ENCODE measurements at places on chromosomes 2 and 18.

GRCh38 chr2:30625701-30626100, 178.7 kb downstream of the LCLAT1 start:
- no peak for DNase-seq

DNA sequence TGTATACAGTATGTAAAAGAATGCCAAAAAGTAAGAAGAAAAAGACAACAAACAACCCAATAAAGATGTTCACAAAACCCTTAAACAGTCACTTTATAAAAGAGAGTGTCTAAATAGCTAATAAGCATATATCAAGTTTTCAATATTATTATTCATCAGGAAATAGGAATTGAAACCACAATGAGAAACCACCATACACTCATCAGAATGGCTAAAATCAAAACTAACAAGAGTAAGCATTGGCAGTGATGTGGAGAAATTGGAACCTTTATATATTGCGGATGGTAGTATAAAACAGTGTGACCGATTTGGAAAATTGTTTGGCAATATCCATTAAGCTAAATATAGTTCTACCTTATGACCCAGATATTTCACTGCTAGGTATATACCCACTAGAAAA, 20.5 kb upstream of the TGFA start:
- DNase-seq: no peak

GRCh38 chr2:66566726-66567399, 131.9 kb downstream of the MEIS1 start:
- DNase-seq: no peak

DNA sequence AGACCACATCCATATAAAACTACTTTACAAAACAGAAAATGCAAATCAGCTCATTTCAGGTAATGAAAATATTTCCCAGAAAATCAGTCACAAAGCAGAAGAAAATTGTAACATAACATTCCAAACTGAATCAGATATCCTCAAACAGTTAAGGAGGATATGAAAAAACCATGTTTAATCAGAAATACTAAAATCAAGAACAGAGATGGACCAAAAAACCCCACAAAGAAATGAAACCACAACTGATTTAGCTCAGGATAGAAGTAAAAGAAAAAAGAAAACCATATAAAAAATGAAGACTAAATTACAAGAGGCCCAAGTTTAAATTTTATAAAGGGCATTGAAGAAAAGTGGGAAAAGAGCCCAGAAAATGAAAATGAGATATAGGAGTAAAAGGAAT, 102.9 kb downstream of the RAB3GAP1 start:
- DNase-seq: no peak

DNA sequence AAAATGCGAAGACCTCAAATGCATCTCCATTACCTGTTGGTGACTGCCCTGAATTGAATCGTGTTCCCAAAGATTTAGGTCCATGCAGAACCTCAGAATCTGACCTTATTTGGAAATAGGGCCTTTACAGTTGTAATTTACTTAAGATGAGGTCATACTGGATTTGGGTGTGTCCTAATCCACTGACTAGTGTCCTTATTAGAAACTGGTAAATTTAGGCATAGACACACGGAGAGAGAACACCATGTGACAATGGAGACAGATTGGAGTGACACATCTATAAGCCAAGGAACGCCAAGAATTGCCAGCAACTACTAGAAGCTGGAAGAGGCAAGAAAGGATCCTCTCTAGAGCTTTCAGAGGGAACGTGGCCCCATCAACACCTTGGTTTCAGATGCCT, 203.1 kb downstream of the SMAD2 start:
- DNase-seq: no peak

DNA sequence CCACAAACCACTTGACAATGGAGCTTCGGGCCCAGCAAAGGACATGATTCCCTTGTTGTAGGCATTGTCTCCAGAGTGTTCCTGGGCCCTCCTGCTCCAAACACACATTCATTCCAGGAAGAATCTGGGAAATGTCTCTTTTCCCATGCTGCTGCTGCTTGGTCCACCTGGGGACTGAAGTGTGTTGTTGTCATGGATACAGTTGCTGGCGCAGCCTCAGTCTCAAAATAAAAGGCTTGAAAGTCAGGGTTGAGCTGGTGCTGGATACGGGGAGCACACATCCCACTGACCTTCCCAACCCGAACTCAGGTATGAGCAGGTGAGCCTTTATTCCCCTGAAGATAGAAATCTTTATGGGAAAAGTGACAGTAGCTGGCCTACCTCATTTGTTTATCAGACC, 30.6 kb upstream of the SPP2 start:
- DNase-seq: no peak

DNA sequence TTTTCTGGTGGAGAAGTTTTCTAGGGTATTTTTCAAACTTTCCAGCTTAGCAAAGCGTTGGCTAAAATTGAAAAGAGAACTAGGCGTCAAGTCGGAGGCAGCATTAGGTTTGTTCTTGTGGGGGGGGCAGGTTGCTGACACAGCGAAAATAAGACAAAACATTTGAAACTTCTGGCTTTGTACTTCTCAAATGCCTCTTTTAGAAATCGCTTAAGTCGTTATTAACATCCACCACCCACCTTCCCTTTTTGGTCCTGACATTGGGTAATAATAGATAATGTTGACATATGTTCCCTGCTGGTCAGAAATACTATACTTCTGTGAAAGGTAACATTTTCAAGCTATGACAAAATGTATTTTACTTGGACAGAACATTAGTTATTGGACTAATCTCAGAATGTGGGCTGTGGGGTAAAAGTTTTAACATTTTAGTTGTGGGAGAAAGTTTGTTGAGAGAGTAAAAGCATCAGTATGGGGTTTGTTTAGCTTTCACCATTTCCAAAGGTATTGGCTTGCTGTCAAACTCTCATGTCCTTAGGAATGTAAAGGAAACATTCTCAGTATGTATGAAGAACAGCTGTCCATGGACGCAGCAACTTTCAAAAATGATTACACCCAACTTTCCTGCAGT, 88.1 kb upstream of the ZEB2 start:
- DNase-seq: no peak

- no peak for DNase-seq
Measured at GRCh38 chr2:14642499-14642898, 10.0 kb downstream of the LRATD1 start.

DNA sequence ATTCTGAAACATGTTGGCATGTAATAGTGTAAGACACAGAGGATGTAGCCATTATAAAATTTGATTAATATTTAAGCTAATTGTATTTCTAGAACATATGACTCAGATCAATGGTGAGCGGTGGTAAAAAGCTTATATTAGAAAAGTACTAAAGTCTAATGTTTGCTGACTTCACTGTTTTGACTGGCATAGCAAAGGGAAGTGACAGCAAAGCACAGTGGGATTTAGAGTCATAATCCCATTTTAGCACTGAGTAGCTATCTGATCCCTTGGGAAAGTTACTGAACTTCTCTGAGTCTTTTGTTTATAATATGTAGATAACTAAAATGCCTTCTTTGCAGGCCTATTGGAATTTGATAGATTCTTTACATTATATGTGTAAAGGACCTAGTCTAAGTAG, 60.4 kb downstream of the KIAA1328 start:
- DNase-seq: no peak

- DNase-seq: no peak
Measured at GRCh38 chr2:43361286-43361685, 134.9 kb upstream of the ZFP36L2 start.

DNA sequence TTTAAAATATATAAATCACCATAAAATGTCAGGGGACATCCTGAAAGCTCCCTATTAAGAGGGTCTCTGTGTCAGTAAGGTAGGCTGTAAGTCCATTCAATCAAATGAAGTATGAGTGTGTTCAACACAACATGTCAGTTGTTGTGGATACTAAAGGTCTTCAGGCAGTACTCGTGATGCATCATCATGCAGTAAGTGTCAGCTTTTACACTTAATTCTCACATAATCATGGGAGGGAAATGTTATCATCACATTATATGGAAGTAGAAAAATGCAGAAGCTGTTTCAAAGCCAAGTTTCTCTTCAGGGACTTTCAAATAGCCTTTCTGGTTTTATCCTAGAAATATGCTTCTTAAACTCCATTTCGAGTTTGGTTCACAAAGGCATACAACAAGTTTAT, 477.1 kb upstream of the ID2 start:
- no peak for DNase-seq

DNA sequence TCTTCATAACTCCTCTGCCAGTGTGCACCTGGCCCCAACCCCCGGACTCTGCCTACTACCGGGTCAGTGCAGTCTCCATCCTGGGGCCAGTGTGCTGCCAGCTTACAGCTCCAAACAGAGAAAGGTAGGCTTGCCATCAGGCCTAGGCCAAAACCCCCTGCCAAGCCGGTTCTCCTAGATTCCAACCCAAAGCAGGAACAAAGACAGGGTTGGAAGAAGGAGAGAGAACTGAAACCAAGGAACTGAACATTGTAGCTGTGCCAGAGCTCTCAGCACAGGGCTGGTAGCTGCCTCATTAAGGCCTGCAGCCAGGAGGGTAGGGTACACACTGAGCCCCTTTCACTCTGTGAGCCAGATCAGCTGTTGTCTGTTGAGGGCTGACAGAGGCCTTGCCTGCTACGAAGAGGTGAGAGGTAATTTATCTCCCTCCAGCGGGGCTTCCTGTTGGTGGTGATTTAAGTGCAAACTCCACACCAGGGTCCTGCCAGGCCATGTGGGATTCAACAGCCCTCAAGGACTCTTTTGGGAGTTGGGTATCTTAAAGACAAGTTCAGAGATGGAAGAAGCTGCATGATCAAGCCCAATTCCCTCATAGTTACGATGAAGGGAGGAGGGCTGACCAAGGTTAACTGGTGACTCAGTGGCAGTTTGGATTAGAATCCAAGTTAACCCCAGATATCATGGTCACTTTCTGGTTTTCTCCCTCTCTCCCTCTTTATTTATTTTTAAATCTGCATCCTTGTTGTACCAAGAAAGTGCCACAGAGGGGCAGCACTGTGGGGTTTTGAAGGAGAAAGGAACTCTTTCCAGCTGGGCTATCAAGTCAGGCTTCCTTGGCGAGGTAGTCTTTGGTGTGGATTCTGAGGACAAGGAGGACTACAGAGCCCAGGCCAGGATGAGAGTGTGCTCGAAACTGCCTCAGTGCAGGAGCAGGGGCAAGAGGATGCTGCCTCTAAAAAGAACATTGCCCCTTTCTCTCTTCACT, 48.1 kb downstream of the CYRIA start:
- no peak for DNase-seq

DNA sequence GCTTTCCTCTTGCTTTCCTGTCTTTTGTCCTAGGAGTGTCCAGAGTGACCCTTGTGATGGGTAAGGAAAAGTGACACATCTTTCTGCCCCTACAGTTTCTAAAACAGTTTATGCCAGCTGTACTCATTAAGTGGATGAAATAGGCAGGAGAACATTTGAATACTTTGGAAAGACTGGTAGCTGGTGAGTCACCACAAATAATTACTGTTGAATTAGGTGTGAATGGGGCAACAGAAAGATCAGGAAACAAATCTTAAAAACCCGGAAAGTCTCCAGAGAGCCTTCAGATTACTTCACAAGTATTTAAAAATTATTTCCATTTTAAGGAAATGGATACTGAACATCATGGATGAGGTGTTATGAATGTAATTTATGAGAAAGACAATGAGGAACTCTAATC, 278.5 kb downstream of the CLIP4 start:
- no peak for DNase-seq

GRCh38 chr2:1234731-1235308, 178.4 kb upstream of the TPO start:
- no peak for DNase-seq

DNA sequence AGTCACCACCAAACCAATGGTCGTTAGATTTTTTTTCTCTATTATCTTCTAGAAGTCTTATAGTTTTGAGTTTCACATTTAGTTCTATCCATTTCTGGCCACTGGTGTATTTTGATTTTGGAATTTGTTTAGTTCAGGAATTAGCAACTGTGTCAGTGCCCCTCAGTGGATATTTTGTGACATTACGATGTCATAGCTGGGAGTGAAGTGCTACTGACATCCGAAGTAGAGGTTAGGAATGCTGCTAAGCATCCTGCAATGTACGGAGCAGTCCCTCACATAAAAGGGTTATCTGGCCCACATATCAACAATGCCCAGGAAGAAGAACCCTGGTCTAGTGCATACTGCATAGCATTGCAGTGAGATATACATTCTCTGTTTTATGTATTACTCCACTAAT, 157.4 kb upstream of the RGPD4 start:
- DNase-seq: no peak

DNA sequence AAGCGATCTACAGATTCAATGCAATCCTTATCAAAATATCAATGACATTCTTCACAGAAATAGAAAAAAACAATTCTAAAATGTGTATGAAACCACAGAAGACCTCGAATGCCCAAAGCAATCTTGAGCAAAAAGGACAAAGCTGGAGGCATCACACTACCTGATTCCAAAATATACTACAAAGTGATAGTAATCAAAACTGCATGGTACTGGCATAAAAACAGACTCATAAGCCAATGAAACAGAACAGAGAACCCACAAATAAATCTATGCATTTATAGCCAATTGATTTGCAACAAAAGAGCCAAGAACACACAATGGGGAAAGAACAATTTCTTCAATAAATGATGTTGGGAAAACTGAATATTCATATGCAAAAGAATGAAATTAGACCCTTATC, 99.2 kb downstream of the POLR1A start:
- DNase-seq: no peak

DNA sequence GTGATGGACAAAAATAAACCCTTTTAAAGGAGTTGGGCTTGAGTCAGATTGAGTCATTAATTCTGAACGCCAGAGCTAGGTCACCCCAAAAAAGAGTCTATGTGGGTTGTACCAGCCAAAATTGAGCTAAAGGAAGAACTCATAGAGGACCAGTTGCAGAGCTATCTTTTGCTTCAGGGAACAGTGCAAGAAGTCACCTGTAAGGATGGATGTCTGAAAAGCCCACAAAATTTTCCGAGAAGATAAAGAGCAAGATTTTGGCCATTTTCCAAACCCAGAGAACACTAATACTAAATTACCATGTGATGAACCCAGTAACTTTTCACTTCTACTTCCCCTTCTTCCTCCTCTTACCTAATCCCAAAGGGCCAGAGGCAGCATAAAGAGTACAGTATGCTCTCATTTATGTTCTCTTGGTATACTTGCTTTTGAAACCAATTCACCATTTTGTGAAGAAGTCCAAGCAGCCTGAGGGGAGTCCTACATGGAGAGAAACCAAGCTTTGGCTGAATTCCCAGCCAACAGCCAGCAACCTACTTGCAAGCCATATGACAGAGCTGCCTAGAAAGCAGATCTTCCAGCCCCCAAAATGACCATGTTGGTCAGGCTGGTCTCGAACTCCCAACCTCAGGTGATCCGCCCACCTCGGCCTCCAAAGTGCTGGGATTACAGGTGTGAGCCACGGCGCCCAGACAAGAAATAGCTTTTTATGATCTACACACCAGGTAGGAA, 551.7 kb downstream of the SATB2 start:
- no peak for DNase-seq

GRCh38 chr18:58545338-58546296, 83.3 kb downstream of the ALPK2 start:
- no peak for DNase-seq

All from activated T-cell treated with anti-CD3 and anti-CD28 coated beads for 4 hours (primary cell).